ENCODE measurements at places on chromosomes 3 and 15.

DNA sequence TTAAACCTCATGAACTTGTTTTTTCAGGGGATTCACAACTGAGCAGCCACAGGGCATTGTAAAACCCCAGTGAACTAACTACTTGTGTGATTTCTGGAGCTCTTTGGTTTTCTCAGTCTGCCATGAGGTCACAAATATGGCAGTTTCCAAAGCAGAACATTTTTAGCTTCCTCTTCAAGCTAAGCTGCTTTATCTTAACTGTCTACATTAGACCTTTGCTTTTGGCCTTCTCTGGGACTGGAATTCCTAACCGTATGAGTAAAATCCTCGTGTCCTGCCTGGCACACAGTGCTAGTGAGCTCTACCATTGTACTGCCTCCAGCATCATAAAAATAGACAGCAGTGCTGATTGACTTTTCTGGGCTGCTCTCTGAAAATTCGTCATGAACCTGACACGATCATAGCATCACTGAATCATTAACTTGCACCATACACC is 22.1 kb downstream of the CDIN1 start:
- no peak for DNase-seq

- no peak for DNase-seq
Observed at GRCh38 chr15:78034495-78035191, 42.9 kb downstream of the TBC1D2B start.

- DNase-seq, result no peak
Observed at GRCh38 chr15:82739086-82739485, 29.4 kb upstream of the AP3B2 start.

DNA sequence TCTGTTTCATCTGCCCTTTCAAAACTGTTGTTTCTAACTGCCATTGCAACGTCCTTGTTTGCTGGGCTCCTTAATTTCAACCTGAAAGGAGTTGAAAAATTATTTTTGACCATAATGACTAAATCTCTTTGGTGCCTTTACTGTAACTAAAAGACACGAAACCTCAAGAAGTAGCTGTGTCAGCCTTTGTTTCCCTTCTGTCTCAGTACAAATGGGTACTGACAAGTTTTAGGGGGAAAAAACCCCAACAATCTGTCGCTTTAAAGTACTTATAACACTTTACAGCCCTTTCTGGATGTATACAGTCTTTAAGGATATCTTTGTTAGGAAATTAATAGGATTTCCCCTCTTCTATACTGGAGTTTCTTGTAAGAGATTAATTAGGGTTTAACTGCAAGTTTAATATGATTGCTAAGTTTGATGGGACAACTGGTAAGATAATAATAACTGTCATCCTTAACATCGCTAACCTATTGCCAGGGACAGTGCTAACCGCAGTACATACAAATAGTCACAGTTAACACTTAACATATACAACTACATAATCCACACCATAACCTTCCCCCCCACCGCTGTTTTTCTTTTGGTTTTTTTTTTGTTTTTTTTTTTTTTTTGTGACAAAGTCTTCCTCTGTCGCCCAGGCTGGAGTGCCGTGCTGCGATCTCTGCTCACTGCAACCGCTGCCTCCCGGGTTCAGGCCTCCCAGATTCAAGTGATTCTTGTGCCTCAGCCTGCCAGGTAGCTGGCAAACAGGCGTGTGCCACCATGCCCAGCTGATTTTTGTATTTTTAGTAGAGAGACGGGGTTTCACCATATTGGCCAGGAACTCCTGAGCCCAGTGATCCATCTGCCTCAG is 1.7 kb downstream of the GXYLT2 start:
- DNase-seq, result no peak

GRCh38 chr3:113404637-113405036 is 36.7 kb downstream of the CFAP44 start:
- DNase-seq, result no peak

GRCh38 chr15:27249046-27249759 is 278.2 kb downstream of the GABRG3 start:
- no peak for DNase-seq

DNA sequence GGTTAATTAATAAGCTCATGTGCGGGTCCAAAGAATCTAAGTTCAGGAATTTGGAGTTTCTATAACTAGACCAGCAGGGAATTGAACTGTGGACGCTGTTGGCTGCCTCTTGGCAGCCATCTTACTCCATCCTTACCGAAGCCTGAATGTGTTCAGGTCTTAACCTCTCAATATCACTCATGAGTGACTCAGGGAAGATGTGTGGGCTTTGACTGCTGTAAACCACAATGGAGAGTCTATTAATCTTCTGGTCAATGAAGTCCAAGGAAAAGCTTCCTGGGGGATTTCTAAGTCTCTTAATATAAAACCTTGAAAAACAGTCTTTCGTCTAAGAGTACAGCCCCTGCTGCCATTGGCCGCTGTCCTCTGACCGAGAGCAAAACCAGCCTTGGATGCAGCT is 46.7 kb upstream of the OXTR start:
- DNase-seq, result no peak

- no peak for DNase-seq
Observed at GRCh38 chr3:46100812-46101211, 73.5 kb upstream of the XCR1 start.

GRCh38 chr3:9161811-9162210 is 87.6 kb downstream of the SRGAP3 start:
- no peak for DNase-seq

DNA sequence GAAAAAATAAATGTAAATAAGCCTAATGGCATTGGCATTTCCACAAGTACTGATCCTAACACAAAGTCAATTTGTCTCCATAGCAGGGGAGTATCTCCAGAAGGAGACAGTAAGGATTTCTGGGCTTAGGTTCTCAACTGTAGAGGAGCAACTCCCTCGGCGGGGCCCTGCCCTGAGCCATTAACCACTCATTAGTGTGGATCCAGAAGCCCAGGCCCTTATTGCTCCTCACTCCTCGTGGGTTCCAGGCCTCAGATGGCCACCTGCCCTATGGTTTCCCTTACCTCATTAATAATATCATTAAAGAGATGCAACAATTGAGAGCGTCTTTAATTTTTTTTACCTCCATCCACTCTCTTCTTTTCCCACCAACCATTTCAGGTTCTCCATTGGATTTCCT is 85.3 kb upstream of the CLDN18 start:
- DNase-seq, result no peak

- DNase-seq, result no peak
Observed at GRCh38 chr15:77075528-77075927, 4.6 kb upstream of the TSPAN3 start.

DNA sequence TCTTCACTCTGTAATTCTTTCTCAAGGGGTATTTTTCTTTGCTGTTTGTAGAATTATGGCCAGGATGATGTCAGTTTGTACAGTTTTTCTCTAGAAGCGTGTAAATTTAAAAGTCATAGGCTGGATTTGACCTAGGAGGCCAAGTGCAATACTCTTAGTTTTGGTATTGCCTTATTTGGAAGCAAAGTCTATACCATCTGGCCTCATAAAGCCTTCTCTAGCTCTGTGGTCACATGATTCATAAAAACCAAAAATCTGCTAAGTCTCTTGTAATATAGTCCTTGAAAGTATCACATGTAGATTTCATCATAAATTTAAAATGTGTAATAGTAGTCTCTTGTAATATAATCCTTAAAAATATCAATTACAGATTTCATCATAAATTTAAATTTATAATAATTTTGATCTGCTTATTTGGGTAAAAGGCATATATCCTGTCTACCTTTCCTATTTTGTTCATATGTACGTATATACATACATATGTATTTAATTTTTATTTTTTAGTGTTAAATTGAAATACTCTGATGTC is 25.6 kb downstream of the TEX9 start:
- DNase-seq, result no peak

DNA sequence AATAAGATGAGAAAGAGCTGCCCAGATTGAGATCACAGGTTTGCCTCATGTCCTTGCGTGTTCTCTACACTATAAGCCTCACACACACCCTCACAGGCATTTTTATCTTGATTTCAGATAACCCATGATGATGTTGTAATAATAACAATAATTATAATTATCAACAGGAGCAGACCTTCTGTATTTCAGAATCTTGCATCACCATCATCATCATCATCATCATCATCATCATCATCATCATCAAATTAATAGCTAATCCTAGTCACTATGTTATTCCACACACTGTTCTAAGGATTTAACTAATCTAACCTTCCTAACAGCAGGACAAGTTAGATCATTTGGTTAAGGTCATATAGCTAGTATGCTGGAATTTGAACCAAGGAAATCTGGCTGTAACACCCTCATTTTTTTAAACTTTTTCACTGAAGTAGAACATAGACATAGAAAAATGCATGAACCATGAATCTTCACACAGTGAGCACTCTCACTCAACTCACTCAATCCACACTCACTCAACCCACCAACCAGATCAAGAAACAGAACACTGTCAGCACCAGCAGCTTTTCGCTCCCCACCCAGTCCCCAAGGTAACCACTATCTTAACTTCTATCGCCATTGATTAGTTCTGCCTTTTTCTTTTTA is 1.8 kb upstream of the SH2D7 start:
- no peak for DNase-seq

DNA sequence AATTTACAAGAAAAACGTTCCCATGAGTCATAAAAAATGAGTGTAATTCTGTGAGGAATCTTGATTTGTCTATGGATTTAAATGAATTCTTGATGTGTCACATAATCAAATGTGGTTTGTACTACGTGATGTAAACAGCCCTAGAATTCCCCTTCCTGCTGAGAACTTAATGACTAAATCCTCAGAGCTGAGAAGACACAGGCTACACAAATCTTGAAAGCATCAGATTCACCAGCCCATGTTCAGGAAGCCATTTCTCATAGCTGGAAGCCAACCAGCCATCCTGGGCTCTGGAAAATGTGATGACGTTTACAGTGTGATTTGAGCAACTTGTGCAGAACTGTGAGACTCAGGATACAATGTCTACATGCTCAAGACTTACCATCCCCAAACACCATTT is 193.7 kb upstream of the MME start:
- no peak for DNase-seq

GRCh38 chr3:149828390-149828789 is 15.4 kb downstream of the RNF13 start:
- no peak for DNase-seq

- peak; percentile 88 for DNase-seq
Observed at GRCh38 chr3:46488735-46489361, 8.9 kb upstream of the RTP3 start.

GRCh38 chr15:91077029-91077428 is 23.0 kb upstream of the SV2B start:
- DNase-seq, result no peak

- no peak for DNase-seq
Observed at GRCh38 chr3:152241142-152242017, 27.3 kb upstream of the MBNL1 start.

GRCh38 chr3:136075811-136076210 is 110.3 kb downstream of the PPP2R3A start:
- DNase-seq, result no peak

GRCh38 chr3:59978979-59979378 is 929.2 kb upstream of the CFAP20DC start:
- no peak for DNase-seq

DNA sequence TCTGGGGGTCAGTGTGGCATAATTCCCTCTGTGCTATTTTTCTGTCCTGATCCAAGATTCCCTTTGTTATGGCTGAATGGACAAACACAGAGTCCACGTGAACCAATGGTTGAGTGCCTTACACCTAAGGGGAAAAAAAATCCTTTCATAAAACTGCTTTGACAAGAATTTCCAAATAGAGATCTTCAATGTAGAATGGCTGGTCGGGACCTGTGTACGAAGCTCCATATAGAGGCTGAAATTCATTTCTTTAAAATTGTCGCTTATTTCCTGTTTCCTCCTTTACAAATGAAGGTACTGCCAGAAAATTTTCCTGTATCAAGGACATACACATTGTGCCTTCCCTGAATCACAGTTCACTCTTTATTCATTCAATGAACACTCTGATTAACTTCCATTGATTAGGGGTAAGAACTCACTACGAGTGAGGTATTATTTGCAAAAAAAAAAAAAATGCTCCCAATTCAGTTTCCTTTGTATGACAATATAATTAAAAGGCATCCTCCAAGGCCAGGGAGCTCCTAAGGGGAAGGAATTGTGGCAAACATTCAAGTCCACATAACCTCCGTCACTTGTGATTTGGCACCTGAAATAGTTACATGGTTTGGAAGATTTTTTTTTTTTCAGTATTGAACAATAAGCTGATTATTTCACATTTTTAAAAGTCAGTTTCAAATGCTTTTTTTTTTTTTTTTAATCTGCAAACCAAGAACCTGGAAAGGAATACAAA is 293.8 kb downstream of the MEX3B start:
- DNase-seq, result no peak

DNA sequence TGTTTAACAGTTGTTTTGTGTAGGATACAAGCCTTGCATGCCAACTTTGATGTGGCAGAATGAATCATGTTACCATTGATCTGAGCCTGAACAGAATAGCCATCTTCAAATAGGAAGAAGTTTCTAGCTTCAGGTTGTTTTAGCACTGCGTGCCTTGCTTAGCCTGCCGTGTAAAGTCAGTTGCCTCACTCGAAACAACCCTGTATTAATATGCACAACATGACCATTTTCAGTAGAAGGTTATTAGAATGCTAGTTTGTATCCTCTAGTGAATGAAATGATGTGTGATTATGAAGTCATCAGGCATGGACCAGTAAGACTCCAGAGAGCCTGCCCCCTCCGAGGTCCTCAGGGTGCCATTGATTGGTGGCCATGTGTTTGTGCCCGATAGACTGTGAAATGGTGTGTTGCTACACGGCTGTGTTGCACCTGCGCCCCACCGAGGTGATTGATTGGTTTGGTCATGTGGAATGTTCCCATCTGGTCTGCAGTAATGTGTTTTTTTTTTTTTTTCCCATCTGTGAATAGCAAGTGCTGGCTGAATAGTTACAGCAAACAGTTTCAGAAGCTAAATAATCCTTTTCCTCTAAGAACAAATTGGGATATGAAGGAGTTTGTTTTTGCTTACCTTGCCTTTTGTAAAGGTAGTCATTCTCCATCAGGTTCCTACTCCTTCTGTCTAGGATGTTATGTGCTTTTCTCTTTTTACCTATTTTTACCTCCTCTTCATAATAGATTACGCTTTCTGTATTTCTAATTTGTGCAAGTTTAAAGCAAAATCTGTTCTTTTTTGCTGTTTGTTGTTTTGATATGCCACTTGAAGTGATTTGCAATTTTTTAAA is 214.9 kb downstream of the TCF12 start:
- no peak for DNase-seq
